CD14-positive monocyte (primary cell): ENCODE measurements at places on chromosomes 13 and 19.

GRCh38 chr19:1220976-1221903 lies 15.7 kb downstream of the STK11 start:
- DNase-seq, result no peak

GRCh38 chr19:29896802-29897201 lies 45.2 kb upstream of the URI1 start:
- no peak for DNase-seq

GRCh38 chr13:28654276-28654675 lies 4.7 kb upstream of the POMP start:
- DNase-seq, result no peak

DNA sequence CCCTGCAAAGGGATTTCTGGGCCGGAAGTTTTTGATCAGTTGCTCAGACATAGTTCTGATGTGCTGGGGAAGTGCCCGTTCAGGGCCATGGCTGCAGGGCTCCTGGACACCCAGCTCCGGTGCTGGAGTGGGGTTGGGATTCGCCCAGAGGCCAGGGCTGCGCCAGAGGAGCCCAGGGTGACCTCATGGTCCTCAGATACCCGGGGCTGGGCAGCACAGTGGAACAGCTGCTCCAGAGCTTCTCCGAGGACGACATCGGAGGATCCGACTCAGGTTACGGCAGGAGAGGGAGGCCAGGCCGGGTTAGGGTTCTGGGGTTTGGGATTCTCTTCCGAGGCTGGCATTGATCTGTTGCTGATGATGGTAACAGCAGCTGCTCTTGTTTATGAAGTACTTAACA lies 20.9 kb downstream of the CARM1 start:
- DNase-seq, result no peak

- no peak for DNase-seq
These were observed 6.4 kb downstream of the DACH1 start for GRCh38 chr13:71860547-71861138.

GRCh38 chr13:45361596-45362206 lies 20.7 kb upstream of the TPT1 start:
- DNase-seq, result peak; percentile 17

GRCh38 chr19:51489113-51489512 lies 10.8 kb downstream of the CEACAM18 start:
- no peak for DNase-seq

GRCh38 chr13:76425935-76426334 lies 460.3 kb downstream of the KCTD12 start:
- no peak for DNase-seq

DNA sequence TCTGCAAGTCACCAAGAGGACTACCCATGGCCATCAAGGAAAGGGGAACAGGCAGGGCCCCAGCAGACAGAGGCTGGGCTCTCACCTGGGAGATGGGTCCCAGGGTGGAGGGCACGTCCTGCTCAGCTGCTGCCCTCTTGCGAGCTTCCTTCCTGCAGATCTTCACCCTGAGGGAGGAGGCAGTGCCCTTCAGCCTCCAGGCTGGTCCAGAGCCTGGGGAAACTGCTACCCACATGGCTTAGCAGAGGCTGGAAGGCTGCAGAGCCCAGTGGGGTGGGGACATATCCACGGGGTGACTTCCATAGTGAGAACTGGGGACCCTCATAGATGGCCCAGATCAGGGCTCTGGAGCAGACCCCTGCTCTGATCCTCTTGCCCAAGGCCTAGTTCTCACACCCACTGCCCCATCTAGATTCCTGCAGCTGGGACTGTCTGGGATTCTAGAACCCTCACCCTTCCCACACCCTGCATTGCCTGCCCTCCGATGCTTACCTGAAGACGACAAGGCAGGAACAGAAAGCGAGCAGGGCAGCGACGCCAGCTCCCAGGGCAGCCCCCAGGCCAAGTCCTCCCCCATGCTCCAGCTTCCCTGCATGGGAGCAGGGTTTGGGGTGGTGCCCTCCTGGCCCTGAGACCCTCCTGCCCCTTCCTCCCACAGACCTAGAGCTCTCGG lies 9.0 kb downstream of the SIGLEC11 start:
- no peak for DNase-seq

GRCh38 chr19:28544451-28545261 lies 668.3 kb downstream of the UQCRFS1 start:
- DNase-seq, result no peak

DNA sequence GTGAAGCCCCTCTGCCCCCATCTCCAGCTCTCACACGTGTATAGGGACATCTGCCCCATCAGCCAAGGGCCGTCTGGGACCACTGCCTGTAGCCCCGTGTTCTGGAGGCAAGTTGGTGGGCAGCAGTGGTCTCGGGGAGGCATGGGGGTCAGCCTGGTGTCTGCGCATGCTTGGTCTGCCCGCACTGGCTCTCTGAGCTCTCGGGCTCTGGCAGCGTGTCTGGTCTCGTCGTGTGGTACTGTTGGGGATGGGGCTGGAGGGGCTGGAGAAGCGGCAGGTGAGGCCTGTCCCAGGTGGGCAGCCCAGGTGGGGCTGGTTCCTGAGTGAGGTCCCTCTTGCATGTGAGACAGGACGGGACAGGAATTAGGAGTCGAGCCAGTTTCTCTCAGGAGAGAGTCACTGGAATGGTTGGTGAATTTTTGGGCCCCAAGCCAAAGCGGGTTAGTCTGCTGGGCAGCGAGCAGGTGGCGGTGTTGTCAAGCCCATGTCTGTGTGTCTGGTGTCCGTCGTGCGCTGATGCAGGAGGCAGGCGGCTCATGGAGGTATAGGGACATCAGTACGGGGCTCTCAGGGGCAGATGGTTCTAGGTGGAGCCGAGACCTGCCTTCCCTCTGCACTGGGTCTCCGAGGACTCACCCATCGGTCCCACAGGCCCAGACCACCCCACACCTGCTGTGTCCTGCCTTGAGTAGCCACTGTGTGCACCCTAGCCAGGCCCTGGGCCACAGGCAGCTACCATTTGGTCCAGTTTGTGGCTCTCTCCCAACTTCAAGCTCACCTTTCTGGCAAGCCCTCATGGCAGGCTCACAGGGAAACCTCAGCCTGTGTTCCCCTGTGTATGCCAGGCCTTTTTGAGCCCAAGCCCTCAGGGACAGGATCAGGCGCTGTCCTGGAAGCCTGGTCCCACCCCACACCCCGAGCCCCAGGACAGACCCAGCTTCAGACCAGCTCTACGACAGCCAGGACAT lies 18.2 kb downstream of the COMP start:
- DNase-seq, result no peak

DNA sequence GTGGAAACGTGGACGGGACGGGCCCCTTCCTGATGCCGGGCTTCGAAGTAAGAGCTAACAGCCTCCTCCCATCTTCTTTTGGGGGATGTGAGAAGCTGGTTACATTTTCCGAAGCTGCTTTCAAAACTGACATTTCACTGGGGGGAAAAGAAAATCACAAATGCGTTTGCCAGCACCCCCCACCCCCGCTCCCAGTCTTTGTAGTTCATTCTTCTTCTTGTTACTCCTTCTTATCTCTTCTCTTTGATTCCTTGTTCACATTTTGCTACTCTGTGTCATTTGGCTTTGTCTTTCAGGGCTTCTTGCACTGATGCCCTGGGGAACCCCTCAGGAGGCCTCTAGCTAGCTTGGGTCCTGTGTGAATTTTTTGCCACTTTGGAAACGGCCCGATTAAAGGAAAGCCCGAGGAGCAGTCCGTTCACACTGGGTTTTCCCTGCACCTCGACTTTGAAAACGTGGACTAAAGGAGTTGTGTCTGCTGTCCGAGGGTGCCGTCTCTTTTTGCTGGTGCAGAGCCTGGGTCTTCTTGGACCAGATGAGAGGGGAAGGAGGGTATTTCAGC lies 1.3 kb downstream of the CARM1 start:
- DNase-seq, result no peak

DNA sequence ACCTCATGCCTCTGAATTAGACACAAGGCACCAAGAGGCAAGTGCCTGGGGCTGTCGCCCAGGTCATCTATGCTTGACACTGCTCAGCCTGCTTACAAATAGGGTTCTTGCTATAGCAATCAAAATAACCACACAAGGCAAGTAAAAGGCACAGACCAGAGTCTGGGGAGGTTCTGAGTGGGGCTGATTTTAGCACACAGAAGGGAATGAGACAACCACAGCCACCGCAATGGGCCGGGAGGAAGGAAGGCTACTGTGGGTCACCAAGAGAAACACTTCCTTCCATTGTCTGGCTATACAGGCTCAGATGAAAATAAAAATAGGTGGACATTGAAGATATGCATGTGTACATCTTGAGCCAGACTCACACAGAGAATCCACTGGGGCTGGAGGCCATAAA lies 159.1 kb downstream of the DLEU7 start:
- DNase-seq, result no peak

DNA sequence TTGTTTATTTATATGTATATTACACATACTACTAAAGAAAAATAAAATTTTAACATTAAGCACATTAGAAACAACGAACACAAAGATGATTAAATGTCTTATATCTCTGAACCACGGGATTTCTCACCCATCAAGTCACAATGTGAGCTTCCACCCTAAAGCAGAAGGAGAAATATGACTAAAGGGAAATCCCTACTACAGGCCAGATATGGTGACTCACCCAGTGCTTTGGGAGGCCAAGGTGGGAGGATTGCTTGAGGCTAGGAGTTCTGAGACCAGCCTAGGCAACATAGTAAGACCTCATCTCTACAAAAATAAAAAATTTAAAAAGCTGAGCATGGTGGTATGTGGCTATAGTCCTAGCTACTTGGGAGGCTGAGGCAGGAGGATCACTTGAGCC lies 24.6 kb downstream of the DCT start:
- DNase-seq, result no peak

DNA sequence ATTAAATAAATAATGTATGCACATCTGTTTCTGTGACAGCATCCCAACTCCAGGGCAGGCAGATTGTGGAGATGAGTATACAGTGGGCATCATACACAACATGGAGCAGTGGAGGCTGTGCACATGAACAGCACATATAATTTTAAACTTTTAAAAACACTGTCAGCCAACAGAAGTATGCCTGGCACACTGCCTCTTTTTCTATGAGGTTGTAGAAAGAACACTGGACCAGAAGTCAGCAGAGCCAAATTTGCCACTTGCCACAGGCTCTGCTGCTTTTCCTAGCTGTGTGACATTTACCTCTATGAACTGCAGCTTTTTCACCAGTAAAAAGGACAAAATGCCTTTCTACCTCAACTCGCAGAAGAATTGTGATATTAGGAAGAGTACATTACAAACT lies 118.7 kb downstream of the FRY start:
- no peak for DNase-seq

GRCh38 chr13:113584870-113585671 lies 518 bp downstream of the TFDP1 start:
- no peak for DNase-seq

GRCh38 chr13:20102525-20103180 lies 58.2 kb downstream of the GJA3 start:
- no peak for DNase-seq

GRCh38 chr13:59480396-59481259 lies 683.1 kb downstream of the DIAPH3 start:
- DNase-seq, result no peak

- DNase-seq, result no peak
These were observed 6.3 kb upstream of the ZNF358 start for GRCh38 chr19:7509625-7510024.

DNA sequence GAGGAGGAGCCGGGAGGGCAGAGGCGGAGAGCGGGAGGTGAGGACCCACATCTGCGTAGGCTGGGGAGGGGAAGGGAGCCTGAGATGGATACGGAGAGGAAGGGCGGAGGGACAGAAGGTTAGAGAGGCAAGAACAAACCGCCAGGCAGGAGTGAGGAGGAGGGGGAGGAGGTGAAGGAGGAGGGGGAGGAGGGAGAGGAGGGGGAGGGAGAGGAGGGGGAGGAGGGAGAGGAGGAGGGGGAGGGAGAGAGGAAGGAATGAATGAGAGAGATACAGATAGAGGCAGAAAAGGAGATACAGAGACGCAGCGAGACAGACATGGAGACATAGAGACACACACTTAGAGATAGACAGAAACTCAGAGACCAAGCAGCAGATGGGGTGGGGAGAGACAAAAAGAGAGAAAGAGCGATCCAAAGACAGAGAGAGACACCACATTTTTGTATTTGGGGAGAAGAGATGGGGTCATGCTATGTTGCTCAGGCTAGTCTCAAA lies 782 bp upstream of the CA11 start:
- no peak for DNase-seq

DNA sequence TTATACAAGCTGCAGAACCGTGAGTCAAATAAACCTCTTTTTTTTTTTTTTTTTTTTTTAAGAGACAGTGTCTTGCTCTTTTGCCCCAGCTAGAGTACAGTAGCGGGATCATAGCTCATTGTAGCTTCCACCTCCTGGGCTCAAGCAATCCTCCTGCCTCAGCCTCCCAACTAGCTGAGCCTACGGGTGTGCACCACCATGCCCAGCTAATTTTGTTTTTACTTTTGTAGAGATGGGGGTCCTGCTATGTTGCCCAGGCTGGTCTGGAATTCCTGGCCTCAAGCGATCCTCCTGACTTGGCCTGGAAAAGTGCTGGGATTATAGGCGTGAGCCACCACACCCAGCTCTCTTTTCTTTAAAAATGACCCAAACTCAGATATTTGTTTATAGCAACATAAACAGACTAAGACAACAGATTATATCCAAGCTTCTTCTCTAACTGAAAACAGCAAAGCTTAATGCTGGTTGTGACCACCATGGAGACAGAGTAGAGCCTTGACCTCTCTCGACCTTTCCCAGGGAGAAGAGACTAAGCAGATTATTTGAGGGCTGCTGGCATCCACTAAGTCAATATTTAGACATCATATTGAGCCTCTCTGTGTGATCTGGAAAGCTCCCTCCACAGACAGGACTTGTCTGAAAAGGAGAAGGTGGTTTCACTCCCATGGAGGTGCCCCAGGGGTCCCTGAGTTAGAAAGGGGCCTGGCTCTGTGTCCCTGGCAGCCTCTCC lies 150.0 kb downstream of the KCTD15 start:
- DNase-seq, result no peak

DNA sequence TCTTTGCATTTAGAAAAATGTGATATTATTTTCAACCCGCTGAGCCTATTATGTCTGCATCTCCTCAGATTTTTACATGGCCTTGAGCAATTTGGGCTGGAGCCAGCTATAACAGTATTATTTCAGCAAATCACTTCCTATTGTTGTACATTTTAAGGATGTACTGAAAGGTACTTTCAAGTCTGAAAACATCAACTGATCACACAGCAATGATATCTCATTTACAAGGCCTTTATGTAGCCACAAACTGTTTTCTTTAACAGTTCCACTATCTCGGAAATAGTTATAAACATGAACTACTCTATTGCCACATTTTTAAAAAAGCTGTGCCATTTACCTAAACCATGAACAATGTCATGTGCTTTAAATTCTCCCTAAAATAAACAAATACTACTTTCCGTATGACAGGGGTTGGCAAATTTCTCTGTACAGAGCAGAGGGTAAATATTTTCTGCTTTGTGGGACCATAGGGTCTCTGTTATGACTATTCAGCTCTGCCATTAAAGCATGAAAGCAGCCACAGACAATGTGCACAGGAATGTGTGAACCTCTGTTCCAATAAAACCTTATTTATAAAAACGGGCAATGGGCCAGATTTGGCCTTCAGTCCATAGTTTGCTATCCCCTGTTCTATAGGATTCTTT lies 560.4 kb downstream of the GPC6 start:
- no peak for DNase-seq

- DNase-seq, result no peak
These were observed 38.9 kb downstream of the TSC22D1 start for GRCh38 chr13:44537248-44537647.

- DNase-seq, result no peak
These were observed 68.4 kb downstream of the TEX26 start for GRCh38 chr13:31000889-31001288.
